ENCODE measurements at places on chromosomes 5 and 9. TPM values are rescaled to one million over a fixed set of nuclear protein-coding genes. Genes with fewer than 3 reads are reported as not detected.

- DNase-seq = no peak
These were observed 31.2 kb upstream of the CDK5RAP2 start for GRCh38 chr9:120610975-120611689.

SLC36A2 gene
- not detected for total RNA-seq

DNA sequence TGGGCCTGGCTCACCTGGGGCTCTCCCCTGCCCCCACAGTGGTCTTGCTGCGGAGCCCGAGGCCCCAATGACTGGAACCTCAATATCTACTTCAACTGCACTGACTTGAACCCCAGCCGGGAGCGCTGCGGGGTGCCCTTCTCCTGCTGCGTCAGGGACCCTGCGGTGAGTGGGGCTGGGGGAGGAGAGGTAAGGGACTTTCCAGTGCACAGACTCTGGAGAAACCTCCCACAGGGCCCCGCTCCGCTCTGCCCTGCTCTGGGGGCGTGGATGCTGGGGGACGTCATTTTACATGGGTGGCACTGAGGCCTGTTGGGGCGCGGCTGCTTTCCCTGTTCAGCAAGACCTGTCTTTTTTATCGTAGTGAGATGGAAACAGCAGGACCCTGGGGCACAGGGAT is 7.6 kb downstream of the TSPAN17 start:
- DNase-seq = no peak

DNA sequence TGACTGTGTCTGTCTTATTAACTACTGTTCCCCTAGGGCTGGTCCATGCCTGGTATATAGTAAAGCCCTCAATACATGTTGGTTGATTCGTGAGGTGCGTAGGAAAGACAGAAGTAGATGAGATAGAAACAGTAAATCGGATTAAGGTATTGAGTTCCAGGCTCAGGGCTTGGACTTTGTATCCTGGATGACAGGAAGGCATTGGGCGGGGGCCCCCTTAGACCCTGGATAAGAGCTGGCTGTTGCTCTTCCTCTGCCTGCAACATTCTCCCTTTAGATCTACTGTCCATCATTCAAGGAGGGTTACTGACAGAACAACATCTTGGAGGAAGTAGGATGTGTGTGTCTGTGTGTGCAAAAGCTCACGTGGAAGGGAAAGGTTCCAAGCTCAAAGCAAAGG is 31.2 kb upstream of the CTNNA1 start:
- DNase-seq = no peak

PFDN1 gene
- total RNA-seq = 73.9 TPM

All from OCI-LY7 (cell line).